ENCODE measurements at places on chromosomes 2 and 18. TPM values are rescaled to one million over a fixed set of nuclear protein-coding genes. Genes with fewer than 3 reads are reported as not detected.

DLGAP1 gene
- total RNA-seq: not detected

DNA sequence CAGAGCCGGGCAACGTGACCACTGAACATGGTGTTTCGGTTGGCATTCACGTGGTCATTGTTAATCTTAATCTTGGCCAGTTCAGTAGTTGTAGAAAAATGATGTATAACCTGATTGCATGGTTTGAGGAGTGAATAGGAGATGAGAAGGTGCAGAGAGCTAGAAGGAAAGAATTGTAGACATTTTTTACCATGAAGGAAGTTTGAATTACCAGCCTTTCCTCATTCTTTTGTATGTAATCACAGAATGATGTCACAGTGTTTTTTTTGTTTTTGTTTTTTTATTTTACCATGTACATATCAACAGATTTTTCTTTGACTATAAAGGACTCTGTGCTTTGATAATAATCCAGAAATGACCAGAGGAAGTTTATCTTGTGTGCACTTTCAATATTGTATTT lies 126.3 kb downstream of the LTBP1 start:
- peaks cover 7% of the 10 kb centered on the region for H3K27me3 ChIP-seq

GRCh38 chr18:44229693-44230108 lies 451.0 kb upstream of the SETBP1 start:
- H3K27me3 ChIP-seq: no peaks in the 10 kb centered on the region
- no peak overlapping the region for H3K4me3 ChIP-seq
- H3K4me1 ChIP-seq: no peaks in the 10 kb centered on the region

GRCh38 chr2:101107241-101107640 lies 43.9 kb downstream of the TBC1D8 start:
- DNase-seq: no peak
- no peaks in the 10 kb centered on the region for H3K27me3 ChIP-seq
- no peak overlapping the region for H3K4me3 ChIP-seq
- no peak overlapping the region for H3K27ac ChIP-seq
- H3K4me1 ChIP-seq: no peaks in the 10 kb centered on the region
- H3K36me3 ChIP-seq: no peaks in the 10 kb centered on the region

DNA sequence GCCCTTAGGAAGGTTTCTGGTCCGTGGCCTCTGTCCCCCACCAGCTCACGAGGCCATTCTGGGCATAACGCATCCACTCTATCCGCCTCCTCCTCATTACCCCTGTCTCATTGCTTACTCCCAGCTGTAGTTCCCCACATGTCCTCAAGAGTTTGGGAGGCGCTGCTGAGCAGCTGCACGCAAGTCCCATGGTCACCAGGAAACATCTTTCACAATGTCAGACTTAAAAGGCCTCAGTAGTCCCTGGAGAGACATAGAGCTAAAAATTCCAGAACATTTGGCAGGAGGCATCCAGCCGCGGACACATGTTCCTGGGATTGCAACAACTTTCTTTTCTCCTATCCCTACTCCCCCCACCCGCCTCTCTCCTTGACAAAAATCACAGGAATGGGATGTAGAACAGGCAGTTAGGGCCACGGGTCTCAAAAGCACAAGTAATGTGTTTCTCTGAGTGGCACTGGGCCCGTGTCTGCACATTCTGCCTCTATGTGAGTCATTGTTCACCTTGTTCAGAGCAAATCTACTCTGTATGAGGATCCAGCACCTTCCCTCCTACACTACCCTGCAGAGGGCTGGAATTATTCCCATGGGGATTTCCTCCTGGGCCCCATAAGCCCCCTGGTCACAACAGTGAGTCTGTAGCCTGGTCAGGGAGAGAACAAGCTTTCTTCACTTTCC lies 8.1 kb downstream of the LBH start:
- peak; percentile 87 for DNase-seq
- no peaks in the 10 kb centered on the region for H3K27me3 ChIP-seq
- H3K27ac ChIP-seq: peak overlapping the region; percentile 93
- H3K36me3 ChIP-seq: peaks cover 5% of the 10 kb centered on the region
- H3K4me1 ChIP-seq: peaks cover 90% of the 10 kb centered on the region
- H3K4me3 ChIP-seq: peak overlapping the region; percentile 91

DNA sequence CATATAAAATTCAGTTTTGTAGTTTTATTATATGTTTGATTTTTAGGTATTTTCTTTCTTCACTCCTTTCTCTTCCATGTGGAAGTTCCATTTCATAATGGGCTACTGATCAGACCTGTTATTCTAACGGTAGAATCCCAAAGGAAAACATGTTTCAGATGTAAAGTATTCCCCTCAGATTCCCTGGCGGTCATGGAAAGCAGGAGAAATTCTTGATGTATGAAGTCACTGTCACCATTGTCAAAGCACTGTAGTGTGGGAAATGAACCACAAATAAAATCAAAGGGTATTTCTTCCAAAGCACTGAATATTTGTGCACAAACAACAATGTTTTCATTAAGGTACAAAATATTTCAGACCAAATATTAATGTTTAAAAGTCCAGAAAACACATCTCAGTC lies 237.3 kb upstream of the KLHL14 start:
- H3K4me1 ChIP-seq: no peaks in the 10 kb centered on the region
- H3K27ac ChIP-seq: no peak overlapping the region
- no peak overlapping the region for H3K4me3 ChIP-seq
- no peaks in the 10 kb centered on the region for H3K27me3 ChIP-seq
- DNase-seq: no peak

- H3K27me3 ChIP-seq: no peaks in the 10 kb centered on the region
- H3K4me3 ChIP-seq: peak overlapping the region; percentile 65
- H3K27ac ChIP-seq: peak overlapping the region; percentile 97
- peaks cover 91% of the 10 kb centered on the region for H3K4me1 ChIP-seq
- H3K36me3 ChIP-seq: peaks cover 3% of the 10 kb centered on the region
Measured at GRCh38 chr18:2968606-2969005, 44.3 kb downstream of the LPIN2 start.

DNA sequence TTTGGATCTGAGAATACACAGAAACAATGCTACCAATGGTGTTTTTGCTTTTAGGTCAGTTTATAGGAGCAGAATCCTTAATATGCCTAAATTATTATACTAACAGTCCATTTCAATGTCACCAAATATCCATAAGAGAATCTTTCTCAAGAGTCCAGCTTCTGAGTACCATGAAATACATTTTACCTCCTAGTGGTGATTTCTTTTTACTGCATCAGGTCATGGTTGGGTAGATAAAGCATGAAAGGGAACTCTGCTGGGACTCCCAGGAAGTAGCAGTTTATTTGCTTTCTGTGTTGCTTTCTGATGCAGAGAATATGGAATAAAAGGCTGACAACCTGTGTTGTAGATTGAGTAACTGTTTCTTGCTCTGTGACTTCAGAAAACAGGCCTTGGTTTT lies 115.6 kb downstream of the PPP1R1C start:
- no peak overlapping the region for H3K4me3 ChIP-seq
- no peak overlapping the region for H3K27ac ChIP-seq
- peaks cover 2% of the 10 kb centered on the region for H3K4me1 ChIP-seq
- peaks cover 4% of the 10 kb centered on the region for H3K27me3 ChIP-seq
- no peaks in the 10 kb centered on the region for H3K36me3 ChIP-seq

- H3K4me3 ChIP-seq: peak overlapping the region; percentile 89
- H3K27ac ChIP-seq: peak overlapping the region; percentile 99
- H3K36me3 ChIP-seq: peaks cover 27% of the 10 kb centered on the region
- H3K27me3 ChIP-seq: no peaks in the 10 kb centered on the region
- peak; percentile 27 for DNase-seq
Measured at GRCh38 chr18:2971741-2972552, 41.0 kb downstream of the LPIN2 start.

DNA sequence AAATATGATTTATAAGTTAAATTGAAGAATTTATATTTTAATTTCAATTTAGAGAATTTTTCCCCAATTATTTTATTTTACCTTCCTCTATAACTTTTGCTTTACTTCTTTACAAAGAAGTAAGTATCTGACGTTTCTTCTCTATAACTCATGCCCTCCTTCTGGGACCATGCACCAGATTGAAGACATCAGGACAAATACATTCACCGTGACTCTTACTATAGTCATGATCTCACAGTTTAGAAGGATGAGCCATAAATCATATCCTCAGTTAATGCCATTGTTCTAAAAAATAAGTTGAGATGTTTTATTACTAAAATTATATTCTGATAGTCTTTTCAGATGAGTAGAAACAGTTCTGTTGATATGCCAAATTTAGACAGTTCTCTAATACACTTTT lies 279.3 kb downstream of the TMX3 start:
- H3K4me3 ChIP-seq: no peak overlapping the region
- DNase-seq: no peak
- peaks cover 3% of the 10 kb centered on the region for H3K27me3 ChIP-seq

AFF3 gene
- total RNA-seq: 11.9 TPM

- H3K27me3 ChIP-seq: no peaks in the 10 kb centered on the region
- peak overlapping the region; percentile 28 for H3K27ac ChIP-seq
- DNase-seq: no peak
- H3K4me1 ChIP-seq: peaks cover 77% of the 10 kb centered on the region
- no peak overlapping the region for H3K4me3 ChIP-seq
- H3K36me3 ChIP-seq: no peaks in the 10 kb centered on the region
Measured at GRCh38 chr2:218319813-218320365, 27.6 kb upstream of the TMBIM1 start.

GRCh38 chr2:155266109-155266508 lies 567.6 kb downstream of the KCNJ3 start:
- no peaks in the 10 kb centered on the region for H3K4me1 ChIP-seq
- H3K4me3 ChIP-seq: no peak overlapping the region
- no peak overlapping the region for H3K27ac ChIP-seq
- no peaks in the 10 kb centered on the region for H3K27me3 ChIP-seq
- H3K36me3 ChIP-seq: no peaks in the 10 kb centered on the region
- no peak for DNase-seq

DNA sequence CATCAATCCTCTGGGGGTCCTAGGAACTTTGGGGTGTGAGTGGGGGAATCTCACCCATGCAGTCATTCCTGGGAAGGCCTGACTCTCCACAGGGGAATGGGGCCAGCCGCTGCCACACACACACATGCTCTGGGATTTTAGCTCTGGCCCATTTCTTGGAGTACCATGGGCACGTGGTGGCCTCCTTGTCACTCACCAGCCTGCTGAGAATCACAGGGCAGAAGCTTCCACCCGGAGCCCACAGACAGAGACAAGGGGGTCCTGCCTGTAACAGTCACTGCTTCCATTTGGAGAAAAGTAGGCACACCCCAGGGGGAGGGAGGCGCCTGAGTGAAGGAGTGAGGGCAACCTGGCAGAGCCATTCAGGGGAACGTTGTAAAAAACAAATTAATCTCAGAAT lies 48.8 kb downstream of the TWIST2 start:
- H3K27ac ChIP-seq: peak overlapping the region; percentile 4
- peaks cover 21% of the 10 kb centered on the region for H3K27me3 ChIP-seq
- peak; percentile 38 for DNase-seq
- H3K36me3 ChIP-seq: no peaks in the 10 kb centered on the region
- H3K4me1 ChIP-seq: no peaks in the 10 kb centered on the region

BOLL gene
- not detected for total RNA-seq

DNA sequence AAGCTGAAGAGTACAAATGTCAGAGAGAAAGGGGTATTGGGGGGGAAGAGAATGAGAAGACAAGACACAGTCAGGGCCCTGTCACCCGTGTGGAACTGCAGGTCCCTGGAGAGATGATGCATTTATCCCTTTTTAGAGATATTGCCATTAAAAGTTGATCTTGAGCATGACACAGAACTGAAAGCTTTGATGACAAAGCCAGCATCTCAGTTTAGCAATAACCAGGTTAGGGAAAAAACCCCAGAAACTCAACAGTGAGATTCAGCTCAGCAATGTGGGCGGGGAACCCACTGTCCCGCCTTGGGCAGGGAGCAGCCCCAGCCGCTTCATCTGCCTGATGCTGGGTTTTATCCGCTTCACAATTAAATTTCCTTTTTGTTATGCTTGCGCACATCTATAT lies 181.1 kb downstream of the NEDD4L start:
- H3K4me3 ChIP-seq: no peak overlapping the region
- H3K27me3 ChIP-seq: no peaks in the 10 kb centered on the region
- H3K27ac ChIP-seq: no peak overlapping the region
- H3K36me3 ChIP-seq: no peaks in the 10 kb centered on the region
- DNase-seq: no peak

DNA sequence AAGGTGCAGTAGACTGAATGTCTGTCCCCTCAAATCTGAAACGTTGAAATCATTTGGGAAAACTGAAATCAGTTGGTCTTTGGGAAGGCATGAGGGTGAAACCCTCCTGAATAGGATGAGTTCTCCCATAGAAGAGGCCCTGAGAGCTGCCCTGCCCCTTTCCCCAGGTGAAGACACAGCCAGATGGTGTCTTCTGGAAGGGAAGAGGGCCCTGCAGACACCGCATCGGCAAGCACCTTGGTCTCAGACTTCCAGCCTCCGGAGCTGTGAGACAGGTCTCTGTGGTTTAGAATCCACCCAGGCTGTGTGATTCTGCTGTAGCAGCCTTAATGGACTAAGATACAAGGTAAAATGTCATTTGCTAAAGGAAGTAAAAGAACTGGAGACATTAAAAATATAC lies 42.1 kb upstream of the SNTG2 start:
- H3K27me3 ChIP-seq: peaks cover 8% of the 10 kb centered on the region
- H3K4me1 ChIP-seq: peaks cover 10% of the 10 kb centered on the region
- H3K36me3 ChIP-seq: no peaks in the 10 kb centered on the region
- no peak for DNase-seq
- no peak overlapping the region for H3K27ac ChIP-seq

- H3K27me3 ChIP-seq: no peaks in the 10 kb centered on the region
- H3K27ac ChIP-seq: peak overlapping the region; percentile 91
- no peak overlapping the region for H3K4me3 ChIP-seq
- no peaks in the 10 kb centered on the region for H3K36me3 ChIP-seq
- peaks cover 50% of the 10 kb centered on the region for H3K4me1 ChIP-seq
Measured at GRCh38 chr2:96156011-96156820, 11.0 kb upstream of the DUSP2 start.

DNA sequence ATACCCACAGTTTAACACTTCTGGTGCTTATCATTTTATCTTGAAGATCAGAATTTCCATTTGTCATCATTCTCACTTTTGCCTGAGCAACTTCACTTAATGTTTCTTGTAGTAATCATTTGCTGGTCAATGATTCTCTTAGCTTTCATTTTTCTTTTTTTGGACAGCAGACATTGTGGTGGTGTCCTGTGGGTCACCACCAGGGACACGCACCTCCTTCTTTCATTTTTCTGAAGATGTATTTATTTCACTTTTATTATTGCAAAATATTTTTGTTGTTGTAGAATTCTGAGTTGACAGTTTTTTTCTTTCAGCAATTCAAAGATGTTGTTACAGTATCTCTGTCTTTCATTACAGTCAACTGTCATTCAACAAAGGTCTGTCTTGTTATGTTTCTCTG lies 84.3 kb downstream of the FAM168B start:
- no peak overlapping the region for H3K4me3 ChIP-seq
- no peaks in the 10 kb centered on the region for H3K36me3 ChIP-seq
- peaks cover 22% of the 10 kb centered on the region for H3K4me1 ChIP-seq
- H3K27me3 ChIP-seq: no peaks in the 10 kb centered on the region
- DNase-seq: no peak

AGXT gene
- total RNA-seq: not detected

SLC23A3 gene
- total RNA-seq: 2.7 TPM

CDKL4 gene
- not detected for total RNA-seq

DNA sequence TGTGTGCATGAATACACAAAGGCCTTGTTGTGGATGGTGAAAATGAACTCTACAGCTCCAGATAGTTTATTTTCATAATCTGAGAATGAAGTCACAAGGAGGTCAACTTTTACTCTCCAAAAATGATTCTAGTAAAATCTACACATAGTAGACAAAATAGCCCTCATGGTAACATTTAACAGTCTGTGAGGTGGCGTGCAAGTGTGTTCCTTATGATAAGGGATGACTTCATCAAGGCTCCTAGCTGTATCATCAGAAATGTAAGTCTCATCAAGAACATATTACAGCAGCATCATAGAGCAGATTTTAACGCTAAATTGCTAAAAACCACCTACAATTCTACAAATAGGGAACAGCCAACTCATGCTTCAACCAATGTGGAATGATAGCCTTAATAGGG lies 72.3 kb upstream of the RIOK3 start:
- H3K4me1 ChIP-seq: peaks cover 9% of the 10 kb centered on the region
- no peaks in the 10 kb centered on the region for H3K36me3 ChIP-seq
- no peak overlapping the region for H3K27ac ChIP-seq
- DNase-seq: no peak
- H3K4me3 ChIP-seq: no peak overlapping the region
